MM.1S (cell line): ENCODE measurements at places on chromosomes 3 and 15.

DNA sequence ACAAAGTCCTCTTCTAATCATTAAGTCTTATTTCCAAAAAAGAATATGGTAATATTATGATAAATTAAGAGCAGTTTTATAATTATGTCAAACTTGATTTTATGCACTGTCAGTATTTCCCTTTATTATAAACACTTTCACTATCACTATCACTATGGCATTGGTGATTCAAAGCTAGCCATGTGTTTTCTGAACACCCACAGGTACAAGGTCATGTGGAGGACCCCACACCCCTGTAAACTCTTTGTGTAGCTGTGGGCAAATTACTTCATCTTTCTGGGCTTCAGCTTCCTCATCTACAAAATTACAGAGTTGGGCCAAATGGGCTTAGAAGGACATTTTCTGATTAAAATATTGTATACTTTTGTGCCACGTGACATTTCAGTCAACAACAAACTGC is 41.7 kb downstream of the FBXL22 start:
- DNase-seq, result no peak

DNA sequence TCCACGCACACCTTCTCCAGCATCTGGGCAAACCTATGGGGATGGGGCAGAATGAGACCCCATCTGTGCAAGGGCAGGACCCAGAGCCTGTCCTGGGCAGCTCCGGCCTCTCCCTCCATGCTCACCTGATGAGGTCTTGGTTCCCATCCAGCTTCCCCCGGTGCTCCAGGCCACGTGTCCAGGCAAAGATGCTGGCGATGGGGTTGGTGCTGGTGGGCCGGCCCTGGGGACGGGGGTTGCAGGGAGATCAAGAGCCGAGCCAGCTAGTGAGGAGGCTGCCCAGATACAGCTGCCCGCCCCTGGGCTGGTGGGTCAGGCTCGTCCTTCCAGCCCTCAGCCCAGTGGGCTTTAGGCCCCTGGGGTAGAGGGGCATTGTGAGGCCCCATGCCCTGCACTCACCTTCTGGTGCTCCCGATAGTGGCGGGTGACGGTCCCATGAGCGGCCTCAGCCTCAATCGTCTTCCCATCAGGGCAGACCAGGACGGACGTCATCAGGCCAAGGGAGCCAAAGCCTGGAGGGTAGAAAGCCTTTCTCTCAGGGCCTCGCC is 17.3 kb downstream of the IDH2 start:
- DNase-seq, result no peak

DNA sequence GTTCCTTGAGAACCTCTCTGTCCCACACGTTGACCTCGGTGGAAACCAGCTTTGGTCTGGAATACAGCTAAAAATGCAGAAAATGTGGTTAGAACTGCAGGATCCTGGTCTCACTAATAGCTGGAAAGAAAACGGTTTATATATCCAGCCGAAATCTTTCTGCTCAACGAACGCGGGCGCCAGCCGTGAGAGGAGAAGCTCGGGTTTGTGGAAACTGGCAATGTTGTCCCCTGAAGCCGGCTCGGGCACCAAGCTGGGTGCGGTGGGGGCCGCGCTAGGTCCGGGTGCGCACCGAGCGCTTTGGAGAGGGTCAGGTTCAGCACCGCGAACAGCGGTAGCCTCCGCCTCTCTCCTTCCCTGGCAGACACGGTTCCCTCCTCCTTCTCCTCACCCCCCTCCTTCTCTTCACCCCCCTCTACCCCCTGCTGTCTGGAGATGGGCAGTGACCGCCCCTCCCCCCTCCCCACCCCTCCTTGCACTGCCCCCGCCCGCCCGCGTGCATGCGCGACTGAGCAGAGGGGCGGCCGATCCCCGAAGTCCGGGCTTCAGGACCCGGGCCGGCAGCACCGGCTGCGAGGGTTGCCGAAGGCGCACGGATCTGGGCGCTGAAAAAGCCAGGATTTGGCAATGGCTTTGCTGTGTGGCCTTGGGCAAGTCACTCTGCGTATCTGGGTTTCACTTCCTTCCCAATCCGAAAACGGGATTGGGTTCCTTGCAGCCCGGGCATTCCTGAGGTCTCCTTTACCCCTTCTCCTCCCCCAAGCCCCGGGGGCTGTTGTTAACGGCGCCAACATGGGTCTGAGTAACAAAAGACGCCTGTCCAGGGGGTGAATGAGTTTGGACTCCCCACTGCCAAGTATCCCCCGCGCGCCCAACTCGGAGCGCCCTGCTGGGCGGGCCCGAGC is at the start of gene SKOR1:
TSS of gene SKOR1 (plus strand) at position 534 of the 905 bp plus-strand sequence. CDS start at position 628, 94 bp downstream.
- no peak for DNase-seq

GRCh38 chr15:45594319-45594718 is 7.1 kb downstream of the BLOC1S6 start:
- DNase-seq, result no peak

- no peak for DNase-seq
Measured at GRCh38 chr15:91576096-91576495, 277.4 kb upstream of the SLCO3A1 start.

DNA sequence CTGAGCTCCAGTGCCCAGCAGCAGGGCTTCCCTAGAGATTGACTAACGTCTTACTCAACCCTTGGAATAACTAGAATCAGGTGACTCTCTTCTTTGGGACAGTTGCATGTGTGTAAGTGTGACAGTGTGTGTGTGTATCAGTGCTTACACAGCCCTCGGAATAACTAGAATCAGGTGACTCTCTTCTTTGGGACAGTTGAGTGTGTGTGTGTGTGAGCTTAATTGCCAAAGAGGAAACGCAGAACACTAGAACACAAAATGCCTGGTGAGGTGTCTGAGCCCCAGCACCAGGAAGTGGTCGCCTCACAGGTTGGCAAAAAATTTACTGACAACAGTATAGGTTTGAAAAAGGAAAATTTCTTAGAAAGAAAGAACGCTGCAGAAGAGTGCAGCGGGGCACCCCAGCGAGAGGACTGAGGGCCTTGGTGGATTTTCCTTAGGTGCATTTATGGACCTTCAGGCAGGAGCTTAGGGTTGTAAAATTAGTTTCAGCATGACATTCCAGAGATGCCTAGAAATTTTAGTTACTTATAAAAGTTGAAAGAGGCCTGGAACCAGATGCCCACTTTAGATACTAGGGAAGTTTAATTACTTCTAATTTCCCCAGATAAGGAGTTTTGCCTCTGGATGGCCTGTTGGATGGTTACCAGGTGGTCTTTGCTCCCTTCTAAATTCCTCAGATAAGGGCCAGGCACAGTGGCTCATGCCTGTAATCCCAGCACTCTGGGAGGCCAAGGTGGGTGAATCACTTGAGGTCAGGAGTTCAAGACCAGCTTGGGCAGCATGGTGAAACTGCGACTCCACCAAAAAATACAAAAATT is 3.7 kb upstream of the WDR82 start:
- no peak for DNase-seq
